ENCODE measurements at places on chromosomes 7 and 10. TPM values are rescaled to one million over a fixed set of nuclear protein-coding genes. Genes with fewer than 3 reads are reported as not detected.

Gene ZNF518A
- total RNA-seq = 12.4 TPM

DNA sequence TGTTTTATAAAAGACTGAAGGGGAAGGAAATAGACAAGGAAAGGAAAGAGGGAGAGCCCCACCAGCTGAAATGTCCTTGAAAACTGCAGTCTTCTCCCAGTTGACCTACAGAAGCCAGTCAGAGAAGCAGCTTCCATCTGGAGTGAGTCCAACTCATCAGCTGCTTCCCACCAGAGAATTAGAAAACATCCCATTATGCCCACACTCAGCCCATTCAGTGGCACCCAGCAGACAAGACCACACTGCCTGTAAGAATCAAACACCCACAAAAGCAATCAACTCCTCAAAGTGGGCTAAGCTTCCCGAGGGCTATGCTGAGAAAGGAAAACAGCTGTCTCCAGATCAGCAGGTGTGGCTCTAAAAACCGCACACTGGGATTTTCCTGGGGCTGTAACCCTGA lies 29.6 kb upstream of the TMEM213 start:
- no peak for DNase-seq

- DNase-seq = no peak
Observed at GRCh38 chr7:132882714-132883428, 199.0 kb downstream of the CHCHD3 start.

DNA sequence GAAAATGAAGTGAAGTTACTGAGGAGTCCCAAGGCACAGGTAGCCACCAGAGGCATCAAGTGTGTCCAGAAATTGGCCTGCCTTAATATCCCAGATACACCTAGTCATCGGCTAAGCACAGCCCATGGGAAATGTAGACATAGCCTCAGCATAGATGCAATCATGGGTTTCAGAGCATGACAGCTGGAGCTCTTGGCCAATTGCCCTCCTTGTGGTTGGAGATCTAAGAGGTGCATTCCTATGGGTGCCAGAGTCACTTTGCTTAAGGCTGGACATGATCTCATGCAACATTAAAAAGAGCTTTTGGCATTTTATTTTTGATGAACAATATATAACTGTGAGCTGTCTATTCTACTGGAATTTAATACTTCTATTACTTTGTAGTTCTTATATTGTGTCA lies 758.0 kb upstream of the LRRTM3 start:
- DNase-seq = no peak

Gene GARIN1A
- total RNA-seq = 2.1 TPM

Gene LRRTM3
- not detected for total RNA-seq

- no peak for DNase-seq
Observed at GRCh38 chr7:112414855-112415490, 35.3 kb upstream of the IFRD1 start.

Gene MINDY4
- 5.1 TPM for total RNA-seq
